ENCODE measurements at places on chromosomes 4 and X. TPM values are rescaled to one million over a fixed set of nuclear protein-coding genes. Genes with fewer than 3 reads are reported as not detected.

DNA sequence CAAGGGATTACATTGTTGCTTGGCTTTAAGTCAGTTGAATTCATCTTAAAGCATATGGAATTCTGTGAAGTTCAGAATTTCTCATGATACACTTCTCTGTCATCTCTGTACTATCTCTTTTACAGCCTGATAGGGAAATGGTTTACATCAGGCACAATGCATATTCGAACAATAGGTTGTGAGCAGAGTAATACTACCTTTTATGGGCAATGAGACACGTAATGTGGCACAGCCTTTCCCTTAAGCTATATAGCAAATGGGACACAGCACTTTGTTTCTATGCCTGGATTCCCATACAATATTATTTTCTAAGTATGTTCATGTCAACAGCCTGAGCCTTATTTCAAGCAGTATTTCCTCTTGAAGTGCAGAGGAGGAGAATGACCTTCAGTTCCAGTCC is 58.4 kb downstream of the SYNPO2 start:
- DNase-seq: no peak

DNA sequence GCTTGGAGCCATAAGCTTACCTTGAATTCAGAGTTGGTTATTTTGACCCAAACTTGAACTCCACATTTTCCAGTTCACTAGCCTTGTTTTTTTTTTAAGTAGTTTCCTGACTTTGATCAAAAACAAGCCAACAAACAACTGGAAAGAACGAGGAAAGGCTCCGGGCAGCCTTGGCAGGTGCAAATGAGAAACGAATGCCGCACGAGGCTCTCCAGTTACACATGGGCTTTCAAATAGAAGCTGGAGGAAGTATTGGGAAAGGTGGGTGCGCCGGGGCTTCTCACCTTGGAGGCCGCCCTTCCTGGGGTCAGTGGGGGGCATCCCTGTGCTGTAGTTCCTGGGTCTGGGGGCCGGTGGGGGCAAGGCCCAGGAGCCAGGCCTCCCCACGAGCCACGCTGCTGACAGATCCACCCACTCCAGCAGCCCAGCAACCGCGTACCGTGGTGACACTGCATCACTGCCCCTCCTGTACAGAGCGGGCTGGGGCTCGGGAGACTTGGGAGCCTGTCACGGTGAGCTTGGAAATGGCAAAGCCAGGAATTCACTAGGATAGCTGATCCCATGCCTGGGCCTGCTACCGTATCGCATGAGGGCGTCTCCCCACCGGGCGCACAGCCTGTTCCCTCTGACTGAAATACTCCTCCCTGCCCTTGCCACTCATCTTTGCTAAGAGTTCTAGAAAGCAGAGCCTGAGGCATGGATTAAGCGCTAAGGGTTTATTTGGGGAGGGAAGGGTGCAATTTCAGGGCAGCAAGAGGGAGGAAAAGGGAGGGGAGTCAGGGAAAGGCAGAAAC is 50.9 kb upstream of the ADRA2C start:
- DNase-seq: no peak

DNA sequence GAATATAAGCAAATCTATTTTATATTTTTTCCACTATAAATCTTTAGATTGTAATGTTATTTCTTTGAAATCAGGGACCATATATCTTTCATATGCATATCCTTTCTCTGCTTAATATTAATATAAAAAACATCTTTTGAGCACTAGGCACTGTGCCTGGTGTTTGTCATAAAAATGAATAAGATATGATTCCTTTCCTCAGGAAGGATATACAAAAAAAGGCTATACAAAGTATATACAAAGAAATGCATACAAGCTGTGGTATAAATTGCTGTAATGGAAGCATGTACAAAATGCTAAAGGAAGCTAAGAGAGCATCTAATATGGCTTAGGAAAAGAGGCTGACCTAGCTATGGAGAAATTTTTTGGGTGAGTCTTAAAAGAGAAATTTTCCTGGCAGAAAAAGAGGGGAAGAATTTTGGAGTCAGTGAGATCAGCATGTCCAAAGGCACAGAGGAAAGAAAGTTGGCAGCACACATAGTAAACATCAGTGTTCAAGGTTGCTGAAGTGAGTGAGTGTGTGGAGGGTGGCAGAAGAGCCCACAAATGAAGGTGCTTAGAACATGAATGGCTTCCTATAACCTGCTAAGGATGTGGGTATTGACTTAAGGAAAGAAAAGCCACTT is 500.0 kb downstream of the SPRY1 start:
- peak; percentile 51 for DNase-seq

GRCh38 chr4:22754116-22754515 is 61.4 kb downstream of the GBA3 start:
- no peak for DNase-seq

- DNase-seq: peak; percentile 30
These were observed 61.7 kb downstream of the PALLD start for GRCh38 chr4:168558599-168558998.

DNA sequence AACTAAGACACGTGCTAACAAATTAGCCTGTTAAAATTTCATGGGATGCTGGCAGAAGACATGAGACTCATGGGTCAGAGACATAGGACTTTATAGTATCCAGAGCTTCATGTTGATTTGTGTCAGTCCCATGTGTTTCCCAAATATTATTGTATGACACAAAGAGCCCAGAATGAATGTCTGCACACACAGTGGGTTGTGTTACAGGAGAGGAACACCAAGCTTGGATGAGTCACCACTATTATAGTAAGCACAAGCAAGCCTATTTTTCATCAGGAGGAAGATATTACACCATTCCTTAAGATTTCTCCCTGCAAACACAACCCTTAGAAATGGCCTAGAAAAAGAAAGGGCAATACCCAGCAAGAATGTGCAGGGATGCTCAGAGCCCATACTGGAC is 15.4 kb downstream of the BBS12 start:
- peak; percentile 94 for DNase-seq

DNA sequence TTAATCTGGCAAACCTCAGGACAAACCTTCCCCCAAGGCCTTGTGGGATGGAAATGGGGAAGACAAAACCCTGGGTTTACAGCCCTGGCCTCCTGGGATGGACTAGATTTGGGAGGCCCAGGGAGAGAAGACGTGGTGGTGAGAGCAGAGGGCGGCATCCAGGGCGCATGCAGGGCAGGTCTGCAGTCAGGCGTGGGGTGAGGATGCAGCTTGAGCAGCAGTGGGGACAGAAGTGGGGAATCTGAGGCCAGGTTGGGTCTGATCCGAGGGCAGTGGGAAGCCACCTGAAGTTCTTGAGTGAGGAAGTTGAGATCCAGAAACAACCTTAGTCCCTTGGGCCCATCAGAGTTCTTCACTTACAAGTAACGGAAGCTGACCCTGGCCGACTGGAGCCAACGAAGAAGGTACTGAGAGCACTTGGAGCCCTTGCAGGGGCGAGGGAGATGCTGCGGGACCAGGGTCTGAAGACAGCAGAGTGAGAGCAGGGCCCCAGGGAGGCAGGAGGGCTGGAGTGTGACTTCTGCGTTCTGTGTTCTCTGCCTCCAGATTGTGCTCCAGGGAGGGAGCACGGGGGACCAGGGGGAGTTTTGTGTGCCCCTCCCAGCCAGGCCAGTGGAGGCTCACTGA is 42.0 kb upstream of the GPR78 start:
- DNase-seq: no peak

The TBC1D19 gene
- 37.3 TPM for total RNA-seq
